ENCODE measurements at places on chromosomes 5 and 9.

- no peak for DNase-seq
Measured at GRCh38 chr9:90921969-90922368, 120.3 kb downstream of the SYK start.

- DNase-seq: no peak
Measured at GRCh38 chr9:135898634-135899407, 8.5 kb downstream of the CAMSAP1 start.

DNA sequence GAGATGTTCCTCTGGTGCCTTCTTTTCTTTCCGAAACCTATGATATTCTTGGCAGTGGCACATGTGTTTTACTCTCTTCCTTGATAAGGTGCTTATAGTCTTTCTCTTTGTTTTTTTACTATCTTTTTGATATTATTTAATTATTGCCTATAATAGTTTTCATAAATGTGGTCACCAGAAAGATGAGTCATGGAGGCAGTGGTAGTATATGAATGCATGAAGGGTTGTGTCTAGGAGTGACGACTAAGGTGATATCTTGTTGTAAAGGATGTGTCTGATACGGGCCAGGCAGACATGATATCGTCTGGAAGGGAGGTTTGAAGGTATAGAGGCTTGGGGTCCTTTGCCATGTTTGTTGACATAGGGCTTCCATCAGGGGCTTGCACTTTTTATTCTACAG lies 36.8 kb downstream of the SLC44A1 start:
- no peak for DNase-seq

GRCh38 chr9:1513105-1513504 lies 462.9 kb downstream of the DMRT2 start:
- DNase-seq: no peak

- no peak for DNase-seq
Measured at GRCh38 chr5:138029944-138030343, 2.9 kb downstream of the FAM13B start.
